ENCODE measurements at places on chromosomes 11 and 22.

- no peak for DNase-seq
These were observed 55.3 kb upstream of the BMAL1 start for GRCh38 chr11:13222285-13222684.

DNA sequence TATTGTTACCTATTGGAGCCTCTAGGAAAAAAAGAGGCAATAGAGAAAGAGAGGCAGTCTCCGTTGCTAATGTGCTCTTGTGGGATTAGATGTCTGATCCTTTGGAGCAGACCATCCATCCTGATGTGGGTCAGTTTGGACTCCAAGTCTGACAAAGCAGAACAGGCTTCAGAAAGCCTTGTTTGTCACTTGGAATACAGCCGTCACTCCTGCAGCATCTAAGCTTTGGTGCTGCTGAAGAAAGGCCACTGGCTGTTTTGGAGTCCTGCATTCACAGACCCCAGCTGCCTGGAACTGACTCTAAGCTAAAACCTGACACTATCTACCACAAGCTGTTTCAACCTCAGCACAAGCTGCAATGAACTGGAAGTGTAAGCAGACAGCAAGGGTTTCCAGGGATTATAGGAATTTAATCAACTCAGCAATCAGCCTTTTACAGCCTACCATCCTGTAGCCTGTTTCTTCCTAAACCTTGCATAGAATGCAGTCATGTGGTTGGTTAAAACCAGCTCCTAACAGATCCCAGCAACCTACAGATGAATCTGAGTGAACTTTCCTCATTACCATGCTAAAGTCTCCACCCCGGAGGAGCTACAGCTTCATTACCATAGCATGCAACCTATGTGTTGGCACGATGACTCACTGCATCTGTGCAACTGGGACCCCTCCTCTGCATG, 3.7 kb upstream of the PLAAT4 start:
- no peak for DNase-seq

- peak; percentile 58 for DNase-seq
These were observed at the start of gene PHLDB1 for GRCh38 chr11:118607401-118608359. Gene PHLDB1 (plus strand): TSS chr11:118607615. CDS start chr11:118613837, 6,222 bp downstream.

GRCh38 chr11:30451167-30451566, 128.3 kb downstream of the ARL14EP start:
- DNase-seq: no peak

GRCh38 chr22:50526834-50527801, 1.7 kb upstream of the SCO2 start:
- DNase-seq: peak; percentile 74

- no peak for DNase-seq
These were observed 42.7 kb downstream of the KCNJ1 start for GRCh38 chr11:128824191-128825049.

DNA sequence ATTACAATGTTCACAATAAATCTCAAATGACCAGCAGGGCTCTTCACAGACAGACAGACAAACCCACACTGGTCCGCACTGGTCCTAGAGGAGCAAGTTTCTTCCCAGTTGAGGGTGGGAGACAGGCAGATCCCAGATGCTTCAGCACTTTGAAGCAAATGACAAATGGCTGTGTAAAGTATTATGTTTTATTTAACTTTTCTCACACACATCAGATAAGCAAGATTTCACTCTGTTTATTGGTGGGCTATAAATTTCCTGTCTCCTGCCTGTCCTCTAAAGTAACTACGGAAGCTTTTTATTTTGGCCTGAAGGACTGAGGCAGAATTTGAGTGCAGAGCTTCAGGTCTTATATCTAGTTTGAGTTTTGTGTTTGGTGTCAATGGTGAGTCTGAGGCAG, 174.7 kb upstream of the MTNR1B start:
- no peak for DNase-seq

- DNase-seq: peak; percentile 67
These were observed 7.1 kb downstream of the MS4A6E start for GRCh38 chr11:60334005-60334620.

- no peak for DNase-seq
These were observed 60.2 kb downstream of the NTM start for GRCh38 chr11:131430473-131431208.

DNA sequence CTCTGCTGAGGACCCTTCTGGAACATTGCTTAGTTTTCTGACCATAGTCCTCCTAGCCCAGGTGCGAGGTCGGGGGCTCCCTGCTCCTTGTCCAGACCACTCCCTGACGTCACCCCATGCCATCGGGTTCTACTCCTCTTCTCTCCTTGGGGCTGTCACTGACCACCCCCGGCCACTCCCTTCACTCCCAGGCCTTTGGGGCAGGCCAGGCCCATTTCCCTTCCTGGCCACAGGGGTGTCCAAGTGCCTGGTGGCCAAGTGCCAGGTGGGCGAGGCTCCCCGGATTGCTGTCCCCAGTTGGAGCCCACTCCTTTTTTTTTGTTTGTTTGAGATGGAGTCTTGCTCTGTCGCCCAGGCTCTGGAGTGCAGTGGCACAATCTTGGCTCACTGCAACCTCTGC, 19.5 kb downstream of the MRGPRD start:
- DNase-seq: no peak

- no peak for DNase-seq
These were observed 11.4 kb upstream of the VSTM5 start for GRCh38 chr11:93861808-93862207.

- DNase-seq: no peak
These were observed 73.6 kb upstream of the MYO18B start for GRCh38 chr22:25668437-25668836.

- no peak for DNase-seq
These were observed 30.6 kb downstream of the SCUBE1 start for GRCh38 chr22:43312608-43313007.

- DNase-seq: no peak
These were observed 62.8 kb downstream of the NRXN2 start for GRCh38 chr11:64660205-64660604.

GRCh38 chr11:73194593-73194992, 23.5 kb upstream of the P2RY2 start:
- peak; percentile 91 for DNase-seq

- DNase-seq: no peak
These were observed 8.3 kb downstream of the TBC1D22A start for GRCh38 chr22:46770726-46771125.

- no peak for DNase-seq
These were observed 5.8 kb upstream of the OR5M8 start for GRCh38 chr11:56497010-56497409.

DNA sequence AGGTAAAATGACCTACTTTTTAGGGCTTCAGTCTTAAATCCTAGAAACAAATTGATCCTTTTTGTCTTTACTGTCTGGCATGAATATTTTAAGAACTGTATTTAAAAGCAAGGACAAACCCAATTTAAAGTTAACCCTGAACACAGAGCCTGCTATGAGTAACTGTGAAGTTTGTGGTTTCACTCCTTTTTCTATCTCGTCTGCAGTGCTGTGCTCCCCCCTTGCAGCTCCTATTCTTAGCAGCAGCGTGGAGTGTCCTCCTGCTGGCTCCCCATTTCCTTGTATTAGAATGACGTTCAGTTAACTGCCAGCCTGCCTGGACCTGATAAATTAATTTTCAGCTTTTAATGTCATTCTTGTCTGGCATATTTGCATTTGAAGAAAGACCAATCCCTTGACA, 40.0 kb upstream of the LRRC4C start:
- no peak for DNase-seq

- DNase-seq: no peak
These were observed 84.6 kb downstream of the ETS1 start for GRCh38 chr11:128502726-128503125.

GRCh38 chr11:72333661-72334060, 89.7 kb upstream of the PHOX2A start:
- DNase-seq: no peak

GRCh38 chr11:16278979-16279378, 77.4 kb downstream of the SOX6 start:
- DNase-seq: no peak

DNA sequence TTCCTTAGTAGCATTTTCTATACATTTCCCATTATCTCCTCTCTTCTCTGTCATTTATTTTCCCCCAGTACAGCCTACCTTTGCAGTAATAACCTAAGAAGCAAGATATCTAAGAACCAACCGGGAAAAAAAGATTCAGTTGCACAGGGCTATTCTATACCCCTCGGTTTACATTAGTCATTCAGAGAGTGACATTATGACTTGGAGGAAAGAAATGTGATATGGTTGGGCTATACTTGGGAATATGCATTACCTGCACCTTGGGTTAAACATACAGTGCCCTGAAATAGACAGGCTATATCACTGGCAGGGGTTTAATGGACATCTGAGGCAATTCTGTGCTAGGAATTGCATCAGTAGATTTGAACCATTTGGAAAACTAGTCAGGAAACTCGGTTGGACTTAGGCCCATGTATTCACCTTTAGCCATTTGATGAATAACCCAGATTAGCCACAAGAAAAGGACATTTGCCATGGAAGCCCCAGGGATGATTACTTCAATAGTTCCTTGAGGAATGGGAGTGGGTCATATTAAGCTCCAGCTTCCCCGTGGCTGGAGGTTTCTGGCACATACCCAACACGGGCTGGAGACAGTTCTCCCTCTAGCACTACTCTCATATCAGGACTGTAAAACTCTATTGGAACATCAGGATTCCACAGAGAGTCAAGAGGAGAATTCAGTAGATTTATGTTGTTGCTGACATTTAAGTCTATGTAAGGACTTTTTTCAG, 973.2 kb downstream of the NTM start:
- DNase-seq: no peak

DNA sequence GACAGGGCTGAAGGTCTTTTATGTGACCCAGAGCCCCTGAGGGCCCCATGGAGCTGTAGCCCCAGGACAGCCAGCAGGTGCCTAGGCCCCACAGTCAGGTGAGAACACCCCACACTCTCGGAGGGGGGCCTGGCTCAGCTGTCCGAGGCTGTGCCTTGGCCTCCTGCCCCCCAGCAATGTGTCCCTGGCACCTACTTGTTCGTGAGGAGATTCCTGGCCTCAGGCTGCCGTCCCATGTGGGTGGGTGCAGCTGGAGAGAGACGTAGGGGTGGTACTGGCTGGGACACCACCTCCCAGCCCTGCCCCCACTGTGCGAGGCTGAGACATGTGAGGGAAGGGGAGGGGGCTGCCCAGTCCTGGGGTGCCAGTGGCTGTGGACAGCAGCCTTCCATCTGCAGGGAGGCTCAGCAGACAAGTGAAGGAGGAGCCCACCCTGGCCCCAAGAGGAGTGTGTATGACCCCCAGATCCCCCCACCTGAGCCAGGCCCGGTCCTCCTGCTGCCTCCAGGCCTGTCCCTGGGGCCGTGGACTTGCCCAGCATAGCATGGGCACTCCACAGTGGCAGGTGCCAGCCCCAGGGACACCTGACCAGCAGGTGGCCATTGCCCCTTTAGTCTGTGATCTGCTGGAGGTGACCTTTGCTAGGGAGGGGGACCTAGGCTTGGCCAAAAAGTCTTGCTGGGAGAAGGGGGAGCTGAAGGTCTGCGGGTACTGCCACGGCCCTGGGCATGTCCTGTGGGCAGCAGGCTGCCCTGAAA, 17.0 kb downstream of the IL17REL start:
- DNase-seq: peak; percentile 6

DNA sequence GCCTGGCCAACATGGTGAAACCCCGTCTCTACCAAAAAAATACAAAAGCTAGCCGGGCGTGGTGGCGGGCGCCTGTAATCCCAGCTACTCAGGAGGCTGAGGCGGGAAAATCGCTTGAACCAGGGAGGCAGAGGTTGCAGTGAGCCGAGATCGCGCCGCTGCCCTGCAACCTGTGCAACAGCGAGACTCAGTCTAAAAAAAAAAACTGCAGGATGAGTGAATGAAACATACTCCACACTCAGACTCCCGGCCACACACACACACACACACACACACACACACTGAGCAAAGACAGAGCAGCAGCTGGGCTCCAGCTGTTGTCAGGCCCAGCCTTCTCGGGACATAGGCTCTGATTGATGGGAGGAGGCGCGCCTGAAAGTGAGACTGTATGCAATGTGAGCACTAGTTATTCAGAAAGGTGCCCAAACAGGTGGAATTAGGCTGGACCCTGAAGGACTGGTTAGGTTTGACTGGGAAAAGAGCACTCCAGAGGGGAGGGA, 1.5 kb upstream of the PLEKHA7 start:
- peak; percentile 33 for DNase-seq

DNA sequence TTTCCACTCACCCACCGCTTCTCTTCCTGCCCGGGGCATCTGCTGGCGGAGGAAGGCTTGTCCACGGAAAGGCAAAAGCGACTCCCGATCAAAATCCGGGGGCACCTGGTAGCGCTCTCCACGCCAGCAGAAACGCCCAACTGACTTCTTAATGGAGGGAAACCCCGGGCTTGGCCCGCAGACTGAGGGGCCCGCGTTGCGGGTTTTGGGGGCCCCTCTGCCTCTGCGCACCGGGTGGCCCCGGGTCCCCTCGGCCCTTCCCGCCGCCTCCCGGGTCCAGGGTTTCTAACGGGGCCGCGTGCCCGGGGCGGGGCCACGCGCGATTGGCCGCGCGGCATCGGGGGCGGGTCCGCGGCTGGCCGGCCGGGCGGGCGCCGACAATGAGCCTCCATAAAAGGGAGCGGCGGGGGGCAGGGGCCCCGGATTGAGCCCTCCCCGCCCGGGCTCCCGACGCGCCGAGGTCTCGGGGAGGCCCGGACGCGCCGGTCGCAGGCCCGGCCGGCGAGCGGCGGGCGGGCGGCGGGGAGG, at the start of gene SPINDOC:
Gene SPINDOC (plus strand): TSS at position 422 of the 528 bp plus-strand sequence. CDS start 231 bp downstream, outside the sequence.
- DNase-seq: peak; percentile 82

GRCh38 chr11:2774173-2775082, 74.6 kb upstream of the KCNQ1OT1 start:
- DNase-seq: no peak

GRCh38 chr22:32354360-32355351, 3.0 kb upstream of the RFPL3 start:
- DNase-seq: no peak

DNA sequence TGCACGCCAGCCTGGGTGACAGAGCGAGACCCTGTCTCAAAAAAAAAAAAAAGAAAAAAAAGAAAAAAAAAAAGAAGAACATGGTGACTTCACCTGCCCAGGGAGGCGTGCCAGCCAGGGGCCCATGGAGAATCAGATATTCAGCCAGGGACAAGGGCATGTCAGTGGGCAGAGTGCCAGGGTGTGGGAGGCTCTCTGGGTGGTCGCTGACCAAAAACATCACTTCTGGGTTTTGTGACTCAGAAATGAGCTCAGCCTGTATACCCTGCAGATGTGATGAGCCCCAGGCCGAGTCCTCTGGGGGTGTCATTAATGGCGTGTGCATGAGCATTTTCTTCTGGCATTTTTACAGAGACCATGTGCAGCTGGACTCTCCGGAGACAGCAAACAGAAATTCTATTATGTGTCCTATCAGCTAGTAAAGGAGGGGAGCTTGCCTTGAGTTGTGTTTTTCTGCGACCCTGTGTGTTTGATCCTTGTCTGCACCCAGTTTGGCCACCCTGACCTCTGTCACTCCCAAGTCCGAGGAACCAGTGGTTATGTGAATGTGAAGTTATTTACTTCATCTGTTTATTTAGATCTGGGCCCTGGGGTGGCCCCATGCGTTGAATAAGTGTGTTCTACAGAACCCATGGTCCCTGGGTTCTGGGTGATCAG, 53.6 kb downstream of the BCR start:
- DNase-seq: no peak

GRCh38 chr11:2725368-2726300, 25.8 kb upstream of the KCNQ1OT1 start:
- DNase-seq: no peak
